Tibial artery (tissue), 4 donors: ENCODE measurements at places on chromosomes 2 and 18.

- no peaks in the 10 kb centered on the region for H3K27me3 ChIP-seq
- H3K27ac ChIP-seq: peak overlapping the region; percentile 19
- no peaks in the 10 kb centered on the region for H3K4me1 ChIP-seq
- H3K4me3 ChIP-seq: no peak overlapping the region
- no peaks in the 10 kb centered on the region for H3K36me3 ChIP-seq
- DNase-seq: no peak
Measured at GRCh38 chr2:7119132-7119835, 202.1 kb downstream of the RNF144A start.

DNA sequence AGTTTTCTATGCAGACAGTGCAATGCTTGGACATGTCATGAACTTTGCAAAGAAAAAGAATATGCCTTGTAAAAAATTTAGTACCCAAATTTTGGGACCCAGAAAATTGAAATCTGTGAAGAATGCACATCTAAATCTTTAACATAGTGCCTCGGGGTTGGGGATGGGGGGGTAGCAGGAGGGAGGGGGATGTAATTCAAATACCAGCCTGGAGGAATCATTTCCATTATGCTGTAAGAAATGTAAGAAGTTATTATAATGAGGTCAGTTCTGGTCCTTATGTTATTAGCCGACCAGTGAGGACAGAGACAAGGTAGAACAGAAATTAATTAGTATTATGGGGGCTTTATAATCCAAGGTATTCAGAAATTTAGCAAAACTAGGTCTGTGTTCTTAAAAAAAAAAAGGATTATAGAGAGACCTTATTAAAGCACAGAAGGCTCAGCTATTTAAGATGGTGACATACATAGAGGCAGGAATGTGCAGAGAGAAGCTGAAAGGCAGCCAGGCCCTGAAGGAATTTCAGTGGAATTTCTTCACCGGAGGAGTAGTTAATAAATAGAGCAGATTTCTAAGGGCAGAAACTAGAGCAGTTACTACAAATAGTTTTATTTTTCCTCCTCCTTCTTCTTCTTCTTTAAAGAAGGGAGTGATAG, 89.0 kb upstream of the RBMS1 start:
- H3K4me3 ChIP-seq: no peak overlapping the region
- DNase-seq: no peak
- H3K36me3 ChIP-seq: no peaks in the 10 kb centered on the region
- peaks cover 35% of the 10 kb centered on the region for H3K4me1 ChIP-seq
- peak overlapping the region; percentile 64 for H3K27ac ChIP-seq

DNA sequence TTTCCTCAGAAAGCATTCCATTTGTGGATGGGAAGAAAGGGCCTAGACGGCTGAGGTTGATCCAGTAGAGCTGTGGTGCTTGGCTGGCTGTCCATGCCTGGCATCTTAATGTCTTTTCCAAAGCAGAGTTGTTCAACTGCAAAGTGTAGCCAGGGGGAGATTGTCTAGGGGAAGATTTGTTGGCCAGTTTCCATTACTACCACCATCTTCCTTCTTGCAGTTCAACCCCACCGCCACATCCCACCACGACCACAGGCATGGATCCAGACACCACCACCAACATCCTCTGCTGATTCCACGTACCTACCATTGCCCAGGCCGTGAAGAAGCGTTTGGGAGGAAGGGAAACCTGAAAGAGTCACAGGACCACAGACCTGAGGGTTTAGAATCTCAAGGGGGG, 50.7 kb upstream of the HAAO start:
- H3K27ac ChIP-seq: peak overlapping the region; percentile 78
- DNase-seq: no peak
- no peak overlapping the region for H3K4me3 ChIP-seq
- peaks cover 83% of the 10 kb centered on the region for H3K4me1 ChIP-seq
- no peaks in the 10 kb centered on the region for H3K27me3 ChIP-seq
- H3K36me3 ChIP-seq: no peaks in the 10 kb centered on the region

GRCh38 chr2:149075853-149076252, 37.4 kb downstream of the LYPD6B start:
- H3K4me3 ChIP-seq: no peak overlapping the region
- no peak overlapping the region for H3K27ac ChIP-seq
- H3K4me1 ChIP-seq: no peaks in the 10 kb centered on the region
- H3K27me3 ChIP-seq: no peaks in the 10 kb centered on the region
- no peaks in the 10 kb centered on the region for H3K36me3 ChIP-seq

DNA sequence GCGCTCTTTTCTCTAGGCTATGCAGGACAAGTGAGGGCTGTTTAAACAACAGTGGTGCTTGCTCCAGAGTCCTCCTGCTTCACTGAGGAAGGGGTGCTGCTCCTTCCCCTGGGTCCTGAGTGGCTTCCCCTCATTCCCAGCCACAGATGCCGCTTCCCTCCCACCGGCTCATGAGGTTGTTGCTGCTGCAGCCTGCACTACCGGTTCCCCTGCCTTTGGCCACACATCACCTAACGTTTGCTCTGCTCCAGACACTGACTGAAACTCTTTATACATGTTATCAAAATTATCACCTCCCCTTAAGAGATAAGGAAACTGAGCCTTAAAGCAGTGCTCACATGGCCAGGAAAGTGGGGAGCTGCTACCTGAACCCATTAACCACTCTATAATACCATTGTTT, 130.8 kb upstream of the LGALSL start:
- no peaks in the 10 kb centered on the region for H3K36me3 ChIP-seq
- H3K27ac ChIP-seq: no peak overlapping the region
- no peak for DNase-seq
- H3K4me1 ChIP-seq: peaks cover 9% of the 10 kb centered on the region

DNA sequence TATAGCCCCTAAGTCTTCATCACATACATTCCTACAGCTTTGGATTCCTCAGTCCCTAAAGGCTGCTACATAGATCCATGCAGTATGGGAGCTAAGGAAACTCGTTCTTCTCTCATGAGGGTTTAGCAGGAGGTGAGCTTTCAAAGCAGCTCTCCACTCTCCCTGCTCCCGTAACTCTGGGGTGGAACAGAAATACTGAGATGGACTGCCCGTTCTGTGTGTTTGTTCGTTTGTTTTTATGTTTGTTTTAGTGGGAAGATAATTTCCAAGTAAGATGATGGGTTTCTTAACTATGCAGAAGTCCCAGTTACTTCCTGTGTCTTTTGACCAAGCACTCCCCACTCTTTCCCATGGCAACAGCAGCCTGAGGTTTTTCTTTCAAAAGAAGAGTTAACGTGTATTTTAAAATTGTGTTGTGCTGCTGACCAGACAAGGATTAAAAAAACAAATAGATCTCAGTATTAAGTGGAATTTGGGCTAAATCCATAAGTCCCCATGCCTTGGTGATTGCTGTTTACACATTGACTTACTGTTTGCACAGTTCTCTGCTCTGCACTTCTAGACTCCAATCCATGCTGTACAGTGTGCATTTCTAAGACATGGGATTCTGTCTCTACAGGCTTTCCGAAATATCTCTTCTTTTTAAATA, 156.4 kb upstream of the SH3BP4 start:
- H3K36me3 ChIP-seq: no peaks in the 10 kb centered on the region
- DNase-seq: no peak
- H3K27ac ChIP-seq: no peak overlapping the region

GRCh38 chr2:239020541-239021041, 172.7 kb downstream of the TWIST2 start:
- no peaks in the 10 kb centered on the region for H3K4me1 ChIP-seq
- H3K27me3 ChIP-seq: peaks cover 21% of the 10 kb centered on the region
- DNase-seq: peak; percentile 47

DNA sequence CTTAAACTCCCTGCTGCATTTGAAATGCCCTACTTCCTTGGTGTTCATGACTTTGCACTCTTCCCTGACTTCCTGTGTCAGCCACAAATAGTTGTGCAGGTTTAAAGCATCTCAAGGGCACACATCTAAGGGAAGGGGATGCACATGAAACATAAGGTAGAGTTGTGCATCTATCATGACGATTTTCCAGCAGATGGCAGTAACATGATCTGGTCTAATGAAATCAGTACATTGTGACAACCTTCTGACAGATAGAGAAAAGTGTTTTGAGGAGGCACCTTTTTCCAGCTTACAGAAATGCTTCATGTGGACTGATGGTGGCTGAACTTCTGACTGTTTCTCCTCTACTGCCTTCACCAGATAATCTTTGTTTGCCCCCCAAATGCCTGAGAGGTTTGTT, 238.9 kb downstream of the XIRP2 start:
- no peaks in the 10 kb centered on the region for H3K4me1 ChIP-seq
- H3K27me3 ChIP-seq: no peaks in the 10 kb centered on the region
- no peak overlapping the region for H3K4me3 ChIP-seq

GRCh38 chr2:96176661-96177060, 31.4 kb upstream of the DUSP2 start:
- H3K4me3 ChIP-seq: no peak overlapping the region
- H3K36me3 ChIP-seq: no peaks in the 10 kb centered on the region
- H3K27ac ChIP-seq: no peak overlapping the region
- no peak for DNase-seq
- no peaks in the 10 kb centered on the region for H3K27me3 ChIP-seq

- no peaks in the 10 kb centered on the region for H3K36me3 ChIP-seq
- no peaks in the 10 kb centered on the region for H3K4me1 ChIP-seq
- DNase-seq: no peak
- H3K4me3 ChIP-seq: no peak overlapping the region
Measured at GRCh38 chr2:136394136-136395060, 276.4 kb upstream of the CXCR4 start.

DNA sequence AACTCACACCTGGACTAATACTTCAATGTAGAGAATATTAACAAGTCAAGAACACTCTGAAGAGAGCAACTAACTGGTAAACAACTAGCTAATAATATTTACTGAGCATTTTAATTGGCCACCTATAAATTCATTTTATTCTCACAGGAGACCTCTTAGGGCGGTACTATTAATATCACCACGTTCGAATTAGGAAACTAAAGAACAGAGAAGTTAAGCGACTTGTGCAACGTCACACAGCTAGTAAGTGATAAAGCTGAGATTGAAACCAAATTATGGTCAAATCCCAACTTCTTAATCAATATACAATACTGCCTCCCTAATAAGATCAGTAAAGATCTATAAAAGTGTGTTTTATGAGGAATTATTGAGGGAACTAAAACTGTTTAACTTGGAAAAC, 1034.3 kb upstream of the POU3F3 start:
- no peak for DNase-seq
- H3K27ac ChIP-seq: no peak overlapping the region
- no peaks in the 10 kb centered on the region for H3K36me3 ChIP-seq
- no peaks in the 10 kb centered on the region for H3K4me1 ChIP-seq
